ENCODE measurements at places on chromosomes 3 and 15.

- peak; percentile 53 for DNase-seq
Observed at GRCh38 chr3:186821429-186822387, 15.4 kb upstream of the RFC4 start.

- DNase-seq = no peak
Observed at GRCh38 chr3:128315313-128315712, 151.4 kb downstream of the DNAJB8 start.

DNA sequence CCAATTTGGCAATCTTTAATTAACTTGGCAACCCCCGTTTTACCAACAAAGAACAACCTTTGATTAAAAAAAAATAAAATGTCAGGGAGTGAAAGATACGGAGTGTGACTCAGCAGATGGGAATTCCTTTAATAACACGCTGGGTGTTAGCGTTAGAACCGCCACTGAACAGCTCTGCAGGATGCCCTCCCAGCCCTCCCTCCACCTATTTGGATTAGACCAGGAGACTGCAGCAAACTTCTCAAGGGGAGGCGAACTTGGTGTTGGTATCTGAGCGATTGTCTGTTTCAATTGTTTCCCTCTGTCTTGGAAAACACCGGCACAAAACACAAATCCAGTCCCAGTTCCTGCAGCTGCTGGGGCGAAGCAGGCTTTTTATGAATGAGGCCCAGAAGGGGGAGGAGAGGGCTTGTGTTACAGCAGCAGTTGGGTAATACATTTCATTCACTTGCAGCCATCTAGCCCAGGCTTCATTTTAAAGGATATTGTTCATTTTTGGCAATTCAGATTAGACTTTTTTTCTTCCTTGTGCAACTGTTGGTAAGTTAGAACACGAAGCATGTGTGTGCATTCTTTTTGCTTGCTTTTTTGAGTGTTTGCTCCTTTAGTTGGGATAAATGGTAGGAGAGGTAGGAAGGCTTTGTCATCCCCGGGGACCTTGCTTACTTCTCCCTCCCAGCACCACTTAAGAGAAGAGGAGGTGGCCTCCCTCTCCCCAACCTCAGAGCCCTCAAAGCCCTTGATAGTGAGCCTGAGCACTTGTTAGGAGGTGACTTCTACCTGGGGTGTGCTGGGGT, 152.3 kb downstream of the IGF1R start:
- peak; percentile 91 for DNase-seq

DNA sequence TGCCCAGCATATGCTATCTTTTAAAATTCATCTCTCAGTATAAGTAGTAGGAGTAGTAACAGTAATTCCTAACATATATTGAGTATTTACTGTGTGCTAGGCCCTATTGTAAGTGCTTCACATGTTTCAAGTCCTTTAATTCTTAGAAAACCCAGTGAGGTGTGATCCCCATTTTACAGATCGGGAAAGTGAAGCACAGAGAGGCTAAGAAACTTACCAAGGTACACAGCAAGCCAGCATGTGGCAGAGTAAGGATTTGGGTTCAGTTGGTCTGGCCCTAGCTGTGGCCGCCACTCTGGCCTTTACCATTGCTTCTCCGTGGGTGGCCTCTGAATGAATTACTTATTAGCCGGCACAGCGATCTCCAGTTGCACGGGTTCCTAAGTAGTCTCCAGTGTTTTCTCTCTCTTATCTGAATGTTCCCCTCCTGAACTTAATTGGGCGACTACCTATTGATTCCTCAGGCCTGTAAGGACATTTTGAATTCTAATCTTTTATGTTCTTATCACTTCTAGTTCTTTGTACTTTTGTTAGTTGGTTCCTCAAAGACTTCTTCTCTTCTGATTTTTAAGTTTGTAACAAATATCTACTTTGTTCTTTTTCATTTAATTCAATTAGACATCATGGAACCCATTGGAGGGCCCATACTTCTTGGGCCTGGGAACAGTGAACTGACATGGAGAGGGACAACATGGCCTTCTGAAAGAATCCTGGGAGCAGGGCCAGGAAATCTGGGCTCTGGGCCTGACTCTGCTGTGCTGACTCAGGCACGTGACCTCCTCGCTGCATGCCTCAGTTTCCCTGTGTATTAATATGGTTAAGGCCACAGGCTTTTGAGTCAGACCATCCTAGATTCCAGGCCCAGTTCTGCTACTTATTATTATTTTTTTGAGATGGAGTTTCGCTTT, 11.6 kb downstream of the CLCN2 start:
- DNase-seq = no peak

GRCh38 chr3:30281526-30281925, 324.9 kb upstream of the TGFBR2 start:
- no peak for DNase-seq

DNA sequence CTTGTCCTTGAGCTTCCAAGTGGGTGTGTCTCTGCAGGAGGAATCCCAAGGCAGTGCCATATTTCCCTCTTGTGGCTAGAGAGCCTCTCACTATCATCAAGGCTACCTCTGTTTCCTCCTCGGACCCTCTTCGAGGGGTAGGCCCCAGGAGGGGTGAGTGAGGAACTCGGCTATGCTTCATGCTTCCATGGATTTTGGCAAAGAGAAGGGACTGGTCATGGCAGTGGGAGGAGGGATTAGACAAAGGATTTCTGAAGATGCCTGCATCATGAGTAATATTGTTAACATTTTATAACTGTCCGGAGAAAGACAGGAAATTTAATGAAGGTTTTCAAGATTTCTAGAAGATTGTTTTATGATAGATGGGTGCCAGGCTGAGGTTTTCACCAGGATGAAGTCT, 241.5 kb downstream of the CLSTN2 start:
- DNase-seq = no peak

- DNase-seq = no peak
Observed at GRCh38 chr3:128399221-128399915, 67.3 kb downstream of the DNAJB8 start.

DNA sequence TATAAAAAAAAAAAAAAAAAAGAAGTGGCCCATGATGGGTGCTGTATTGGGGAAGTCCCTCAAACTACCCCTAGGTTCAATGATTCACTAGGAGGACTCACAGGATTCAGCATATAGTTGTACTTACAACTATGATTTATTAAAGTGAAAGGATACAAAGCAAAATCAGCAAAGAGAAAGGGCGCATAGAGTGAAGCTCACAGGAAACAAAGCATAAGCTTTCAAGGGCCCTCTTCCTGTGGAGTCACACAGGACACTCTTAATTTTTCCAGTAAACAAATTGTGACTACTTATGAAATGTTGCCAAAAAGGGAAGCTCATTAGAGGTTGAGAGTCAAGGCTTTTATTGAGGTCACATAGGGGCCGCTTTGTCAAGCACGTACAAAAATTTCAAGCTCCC, 153.7 kb upstream of the GAP43 start:
- DNase-seq = peak; percentile 22

DNA sequence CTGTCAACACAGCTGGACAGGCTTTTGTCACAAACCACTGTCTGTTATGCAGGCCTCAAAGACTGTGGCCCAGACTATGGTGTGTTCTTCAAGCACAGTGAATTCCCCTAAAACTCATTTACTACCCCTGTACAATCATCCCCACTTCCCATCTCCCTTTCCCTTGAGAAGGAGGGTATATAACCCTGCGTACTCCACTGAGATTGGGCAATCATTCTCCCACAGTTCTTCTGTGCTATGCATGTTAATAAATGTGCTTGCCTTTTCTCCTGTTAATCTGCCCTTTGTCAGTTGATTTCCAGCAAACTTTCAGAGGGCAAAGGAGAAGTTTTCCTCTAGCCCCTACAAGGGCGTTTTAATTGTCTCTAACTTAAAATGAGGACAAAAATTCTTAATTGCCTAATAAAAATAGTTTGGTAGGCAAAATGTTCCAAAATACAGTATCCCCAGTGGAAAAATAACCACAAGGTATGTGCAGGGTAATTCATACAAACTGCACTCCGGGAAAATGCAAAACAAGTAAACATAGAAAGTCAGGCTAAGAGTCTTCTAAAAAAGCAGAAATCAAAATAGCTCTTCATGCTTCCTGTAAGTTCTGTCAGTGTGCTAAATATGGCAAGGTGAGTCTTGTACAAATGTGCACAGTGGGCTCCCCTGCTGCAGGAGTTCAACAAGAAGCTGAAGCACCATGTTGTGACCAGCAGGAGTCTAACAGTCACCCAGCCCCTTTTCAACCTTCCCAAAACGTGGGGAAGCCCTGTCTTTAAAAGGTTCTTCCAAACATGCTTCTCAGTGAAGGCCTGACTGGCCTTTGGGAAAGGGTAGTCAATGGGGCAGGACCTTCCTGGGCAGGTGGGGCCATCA, 10.2 kb downstream of the ATP10A start:
- no peak for DNase-seq

- DNase-seq = peak; percentile 61
Observed at GRCh38 chr15:38002883-38003477, 68.5 kb downstream of the TMCO5A start.

GRCh38 chr15:57436166-57436565, 59.9 kb downstream of the CGNL1 start:
- no peak for DNase-seq

- DNase-seq = no peak
Observed at GRCh38 chr15:26073430-26074333, 210.6 kb upstream of the ATP10A start.

DNA sequence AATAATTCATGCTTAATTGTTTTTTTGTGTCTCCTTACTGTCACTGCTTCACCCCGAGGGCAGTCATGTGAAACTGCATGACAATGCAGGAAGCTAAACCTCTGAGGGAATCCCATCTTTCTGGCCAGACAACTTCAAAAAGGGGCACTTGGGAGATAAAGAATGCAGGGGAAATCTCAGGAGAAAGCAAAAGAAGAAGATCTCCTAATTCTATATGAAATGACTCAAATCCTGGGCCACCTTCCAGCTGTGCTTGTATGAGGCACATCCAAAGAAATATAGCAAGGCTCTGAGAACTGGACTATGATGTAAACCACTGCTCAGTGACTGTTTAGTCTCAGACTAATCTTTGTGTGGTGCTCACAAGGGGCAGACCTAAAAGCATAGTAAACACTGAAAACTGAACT, 22.6 kb upstream of the UMPS start:
- DNase-seq = no peak

DNA sequence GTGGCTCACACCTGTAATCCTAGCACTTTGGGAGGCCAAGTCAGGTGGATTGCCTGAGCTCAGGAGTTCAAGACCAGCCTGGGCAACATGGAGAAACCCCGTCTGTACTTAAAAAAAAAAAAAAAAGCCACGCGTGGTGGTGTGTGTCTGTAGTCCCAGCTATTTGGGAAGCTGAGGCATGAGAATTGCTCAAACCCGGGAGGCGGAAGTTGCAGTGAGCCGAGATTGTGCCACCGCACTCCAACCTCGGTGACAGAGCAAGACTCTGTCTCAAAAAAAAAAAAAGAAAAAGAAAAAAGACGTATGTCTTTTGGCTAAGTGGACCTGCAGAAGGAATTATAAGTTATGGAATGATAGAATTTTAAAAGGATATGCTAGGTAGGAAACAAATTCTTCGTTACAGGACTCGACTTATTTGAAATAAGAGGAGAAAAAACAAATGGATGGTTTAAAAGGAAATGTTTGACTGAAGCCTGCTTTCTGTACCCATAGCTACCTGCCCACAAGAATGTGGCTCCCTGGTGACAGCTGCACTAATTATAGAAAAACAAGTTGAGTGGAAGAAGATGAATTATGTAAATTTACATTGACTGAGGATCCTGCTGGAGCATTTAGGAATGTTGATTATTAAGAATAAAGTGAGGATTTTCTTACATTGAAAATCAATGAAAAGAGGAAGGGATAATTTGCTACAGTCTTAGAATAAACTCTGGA, 36.0 kb upstream of the SKIL start:
- no peak for DNase-seq

GRCh38 chr3:81164806-81165205, 596.6 kb downstream of the GBE1 start:
- no peak for DNase-seq

DNA sequence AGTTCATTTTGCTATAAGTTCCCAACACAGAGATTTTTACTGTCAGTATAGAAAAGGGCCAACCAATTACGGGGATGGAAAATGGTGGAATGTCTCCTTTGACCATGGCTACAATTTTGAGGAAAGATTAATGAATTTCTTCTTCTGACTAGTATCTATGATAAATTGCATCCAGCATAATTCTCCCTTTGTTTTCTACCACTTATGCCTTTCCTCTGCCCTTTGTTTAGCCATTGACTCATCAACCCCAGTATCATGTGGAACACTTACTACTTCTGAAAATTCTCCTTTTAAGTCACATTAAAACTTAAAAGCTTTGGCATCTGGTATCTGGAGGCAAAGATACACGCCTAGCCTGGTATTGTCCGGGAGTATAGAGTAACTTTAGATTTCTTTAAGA, 92.9 kb upstream of the CADPS start:
- DNase-seq = no peak

DNA sequence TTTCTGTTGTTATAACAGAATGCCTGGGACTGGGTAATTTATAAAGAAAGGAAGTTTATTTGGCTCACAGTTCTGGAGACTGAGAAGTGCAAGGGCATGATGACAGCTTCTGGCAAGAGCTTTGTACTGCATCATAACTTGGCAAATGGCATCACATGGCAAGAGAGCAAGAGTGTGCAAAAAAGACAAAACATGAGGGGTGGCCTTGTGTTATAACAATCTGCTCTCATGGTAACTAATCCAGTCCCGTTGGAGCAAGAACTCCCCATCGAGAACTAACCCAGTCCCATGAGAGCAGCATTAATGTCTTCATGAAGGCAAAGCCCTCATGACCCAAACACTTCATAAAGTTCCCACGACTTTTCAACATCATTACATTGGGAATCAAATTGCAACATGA, 23.2 kb downstream of the SCN11A start:
- no peak for DNase-seq

GRCh38 chr15:66131831-66132230, 121.7 kb downstream of the MEGF11 start:
- DNase-seq = no peak

- no peak for DNase-seq
Observed at GRCh38 chr15:30978328-30978727, 13.1 kb downstream of the MTMR10 start.

- DNase-seq = no peak
Observed at GRCh38 chr3:183434992-183435391, 6.6 kb upstream of the MCF2L2 start.

GRCh38 chr15:26395624-26396023, 377.2 kb downstream of the GABRB3 start:
- DNase-seq = no peak

- DNase-seq = peak; percentile 98
Observed at GRCh38 chr15:99454941-99455788, 110.6 kb upstream of the MEF2A start.

GRCh38 chr3:192260116-192261010, 467.0 kb downstream of the FGF12 start:
- DNase-seq = no peak

GRCh38 chr3:55937301-55937700, 450.2 kb upstream of the WNT5A start:
- DNase-seq = no peak

DNA sequence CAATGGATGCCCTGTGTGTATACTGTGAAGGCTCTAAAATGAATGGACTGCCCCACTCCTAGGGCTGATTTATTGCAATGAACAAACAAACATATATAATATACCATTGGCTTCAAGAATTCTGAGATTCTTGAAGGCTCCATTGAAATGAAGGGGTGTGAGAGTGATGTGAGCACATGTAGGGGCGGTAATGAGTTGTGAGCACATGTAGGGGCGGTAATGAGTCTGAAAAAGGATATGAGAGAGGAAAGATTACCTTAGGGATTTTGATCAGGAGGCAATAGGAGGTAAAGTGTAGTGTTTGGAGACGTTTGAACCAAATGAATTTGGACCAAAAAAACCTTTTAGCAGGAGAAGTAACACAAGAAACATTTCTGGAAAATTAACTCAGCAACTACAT, 3.7 kb downstream of the FAM162A start:
- DNase-seq = no peak

Measured in kidney capillary endothelial cell (primary cell).